ENCODE measurements at places on chromosomes 3 and 15.
A peak's percentile ranks its signal among the peaks of the same experiment; 100 is the strongest.

DNA sequence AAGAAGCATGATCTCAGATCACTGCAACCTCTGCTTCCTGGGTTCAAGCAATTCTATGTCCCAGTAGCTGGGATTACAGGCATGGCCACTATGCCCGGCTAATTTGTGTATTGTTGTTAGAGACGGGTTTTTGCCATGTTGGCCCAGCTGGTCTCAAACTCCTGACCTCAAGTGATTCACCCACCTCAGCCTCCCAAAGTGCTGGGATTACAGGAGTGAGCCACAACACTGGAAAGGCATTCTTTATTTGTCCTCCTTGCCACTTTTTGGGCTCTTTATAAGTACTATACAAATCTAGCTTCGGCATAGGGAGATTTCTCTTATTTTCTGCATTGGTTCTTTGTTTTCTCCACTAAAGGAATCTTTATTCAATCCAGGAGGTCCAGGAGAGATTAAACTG is 18.6 kb downstream of the CMTM8 start:
- DNase-seq = no peak

DNA sequence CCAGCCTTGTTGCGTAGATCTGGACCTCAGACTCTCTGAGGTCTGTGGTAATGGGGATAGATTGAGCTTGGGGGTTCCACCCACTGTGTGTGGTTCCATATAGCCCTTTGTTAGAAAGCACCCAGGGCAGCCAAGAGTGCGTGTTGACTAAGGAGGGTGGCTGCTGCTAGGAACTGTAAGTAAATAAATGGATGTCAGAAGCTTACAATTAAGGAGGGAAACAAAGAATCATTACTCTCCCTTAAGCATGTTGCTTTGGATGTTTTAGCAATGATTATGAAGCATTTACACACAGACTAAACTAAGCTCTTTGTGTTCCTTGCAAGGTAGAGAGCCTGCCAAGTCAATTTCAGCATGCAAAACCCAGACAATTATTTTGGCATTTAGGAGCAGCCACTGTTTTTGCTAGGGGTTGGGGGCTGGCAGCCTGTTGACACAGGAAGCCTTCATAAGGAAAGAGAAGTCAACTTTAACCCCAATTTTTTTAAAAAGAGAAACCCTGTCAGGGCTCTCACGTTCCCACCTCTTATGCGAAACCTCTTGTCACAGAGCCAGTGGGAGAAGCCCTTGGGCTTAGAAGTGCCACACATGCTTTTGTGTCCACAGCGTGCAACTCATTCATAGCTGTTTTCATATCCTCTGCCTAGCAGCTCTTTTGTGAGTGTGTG is 127.8 kb downstream of the CMSS1 start:
- no peak for DNase-seq

- no peak for DNase-seq
These were observed 9.7 kb upstream of the RNF7 start for GRCh38 chr3:141728355-141728892.

DNA sequence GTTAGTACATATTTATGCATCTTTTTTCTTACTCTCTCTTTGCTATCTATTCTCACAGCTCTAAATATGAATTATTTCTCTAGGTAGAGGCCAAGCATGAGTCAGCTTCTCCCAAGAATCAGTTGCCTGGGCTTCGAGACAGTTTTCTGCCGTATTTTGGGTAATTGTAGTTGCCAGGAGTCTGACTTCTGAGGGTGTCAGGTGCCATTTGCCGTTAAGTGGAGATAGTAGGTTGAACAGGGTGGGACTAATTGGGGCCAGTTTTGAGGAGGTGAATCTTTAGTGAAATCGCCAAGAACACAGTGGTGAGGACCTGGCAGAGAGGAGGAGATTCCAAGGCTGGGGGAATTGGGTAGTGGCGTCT is 7.8 kb upstream of the NRROS start:
- DNase-seq = peak; percentile 39

DNA sequence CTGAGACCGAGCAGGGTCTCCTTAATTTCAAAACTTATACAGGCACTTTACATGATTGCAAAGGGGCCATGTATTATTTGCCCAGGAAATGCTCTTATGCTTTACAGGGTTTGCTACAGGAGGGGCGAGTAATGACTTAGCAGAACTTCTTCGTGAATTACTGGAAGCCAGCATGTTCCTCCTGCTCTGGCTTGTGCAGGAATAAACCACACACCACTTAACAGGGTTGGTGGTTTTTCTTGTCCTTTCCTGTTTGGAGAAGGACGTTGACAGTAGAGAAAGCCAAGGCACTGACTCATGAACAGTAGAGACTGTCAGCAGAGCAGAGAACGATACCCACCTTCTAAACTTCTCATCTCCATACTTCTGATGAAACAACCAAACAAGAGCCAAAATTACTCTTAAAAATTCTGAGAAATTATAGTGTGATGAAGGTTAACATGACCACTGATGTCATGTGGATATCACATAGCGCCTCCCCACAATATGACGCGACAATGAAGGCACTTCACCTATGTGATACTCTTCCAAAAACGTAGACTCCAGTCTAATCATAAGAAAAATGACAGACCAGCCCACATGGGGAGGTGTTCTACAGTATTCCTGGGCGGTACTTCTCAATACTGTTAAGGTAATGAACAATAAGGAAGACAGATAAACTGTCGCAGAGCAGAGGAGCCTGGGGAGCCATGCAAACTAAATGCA is 24.7 kb upstream of the MCTP2 start:
- no peak for DNase-seq

- DNase-seq = no peak
These were observed 24.3 kb downstream of the CYP8B1 start for GRCh38 chr3:42851228-42851834.

GRCh38 chr15:35751413-35752133 is 205.6 kb upstream of the DPH6 start:
- DNase-seq = peak; percentile 52

GRCh38 chr3:69695443-69695842 is 43.8 kb upstream of the MITF start:
- no peak for DNase-seq

DNA sequence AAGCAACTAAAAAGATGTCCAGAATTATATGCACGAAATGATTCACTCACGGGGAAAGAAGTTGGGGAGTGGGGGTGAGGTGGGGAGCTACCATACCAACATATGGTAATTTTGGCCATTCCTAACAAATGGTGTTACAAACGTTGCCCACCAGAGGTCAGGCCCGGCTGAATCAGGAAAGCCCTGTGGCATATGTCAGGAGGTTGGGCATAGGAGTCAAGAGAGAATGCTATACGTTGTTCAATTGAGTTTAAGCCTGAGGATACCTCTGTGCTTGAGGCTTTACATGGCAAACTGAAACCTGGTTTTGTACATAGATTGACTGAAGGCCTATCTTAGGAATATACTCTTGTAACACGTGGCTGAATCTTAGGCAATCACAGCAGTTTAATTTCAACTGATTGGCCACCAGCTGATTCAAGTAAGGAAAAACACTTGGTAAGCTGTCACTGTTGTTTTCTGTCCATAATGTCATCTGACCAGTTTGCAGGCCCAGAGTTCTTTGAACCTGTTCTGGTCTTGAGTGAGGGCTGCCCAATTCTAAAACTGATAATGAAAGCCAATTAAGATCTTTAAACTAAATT is 23.4 kb upstream of the SLC2A2 start:
- DNase-seq = peak; percentile 77

GRCh38 chr3:152100491-152101132 is 168.1 kb upstream of the MBNL1 start:
- no peak for DNase-seq

DNA sequence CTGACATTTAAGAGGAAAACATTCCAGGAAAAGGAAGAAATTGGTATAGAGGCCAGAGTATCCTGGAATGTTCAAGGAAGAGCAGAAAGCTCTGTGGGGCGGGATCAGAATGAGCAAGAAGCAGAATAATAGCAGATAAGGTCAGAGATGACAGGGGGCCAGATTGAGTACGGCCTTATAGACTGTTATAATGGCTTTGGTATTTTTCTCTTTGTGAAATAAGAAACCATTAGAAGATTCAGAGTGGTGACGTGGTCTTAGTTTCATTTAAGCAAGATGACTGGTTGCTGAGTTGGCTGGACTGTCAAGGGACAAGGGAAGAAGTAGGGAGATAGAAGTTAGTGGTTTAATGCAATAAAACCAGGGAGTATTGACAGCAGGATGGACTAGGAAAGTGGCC is 218.3 kb upstream of the SOX2 start:
- DNase-seq = peak; percentile 72

DNA sequence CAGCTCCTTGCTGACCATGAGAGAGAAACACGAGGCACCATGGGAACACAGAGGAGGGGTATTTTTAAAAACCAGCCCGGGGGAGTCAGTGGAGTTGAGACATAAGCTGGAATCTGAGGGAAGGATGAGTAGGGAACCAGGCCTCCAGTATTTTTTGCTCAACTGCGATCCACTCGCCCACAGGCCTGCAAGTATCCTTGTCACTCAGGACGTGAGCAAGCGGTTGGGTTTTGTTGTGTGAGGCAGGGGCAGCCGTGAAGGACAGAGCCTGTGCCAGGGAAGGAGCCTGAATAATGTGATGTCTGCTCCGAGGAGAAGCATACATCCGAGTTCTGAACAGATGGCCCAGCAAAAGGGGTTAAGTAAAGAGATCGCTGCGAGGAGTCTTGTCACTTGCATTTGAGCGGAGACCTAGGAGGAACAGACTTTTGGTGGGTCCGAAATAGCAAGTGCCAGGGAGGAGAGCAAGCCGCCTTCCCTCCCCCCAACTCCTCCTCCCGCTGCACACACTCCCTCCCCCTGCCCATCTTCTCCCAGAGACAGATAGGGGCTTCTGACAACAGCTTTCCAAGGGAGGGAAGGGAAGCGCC is 20.4 kb upstream of the NTRK3 start:
- DNase-seq = no peak

- no peak for DNase-seq
These were observed 4.3 kb downstream of the MECOM start for GRCh38 chr3:169659096-169659819.

- no peak for DNase-seq
These were observed 42.5 kb upstream of the MYO5C start for GRCh38 chr15:52338058-52338457.

GRCh38 chr3:10771486-10772270 is 44.4 kb upstream of the SLC6A11 start:
- no peak for DNase-seq

DNA sequence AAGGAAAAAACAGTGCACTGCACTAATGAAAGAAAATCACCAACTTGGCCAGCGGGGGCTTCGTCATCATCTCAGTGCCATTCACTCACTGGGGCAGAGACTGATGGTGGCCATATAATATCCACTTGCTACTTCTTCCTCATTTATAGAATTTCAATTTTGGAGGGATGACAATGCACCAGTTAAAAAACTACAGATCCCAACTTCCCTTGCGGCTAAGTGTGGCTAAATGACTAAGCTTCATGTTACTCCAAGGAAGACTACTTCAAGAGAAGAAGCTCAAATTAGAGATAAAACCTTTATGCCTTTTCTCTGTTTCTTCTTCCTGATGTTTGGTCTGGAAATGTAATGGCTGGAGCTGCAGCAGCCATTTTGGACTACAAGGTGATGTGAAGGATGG is 38.8 kb downstream of the NGLY1 start:
- no peak for DNase-seq

DNA sequence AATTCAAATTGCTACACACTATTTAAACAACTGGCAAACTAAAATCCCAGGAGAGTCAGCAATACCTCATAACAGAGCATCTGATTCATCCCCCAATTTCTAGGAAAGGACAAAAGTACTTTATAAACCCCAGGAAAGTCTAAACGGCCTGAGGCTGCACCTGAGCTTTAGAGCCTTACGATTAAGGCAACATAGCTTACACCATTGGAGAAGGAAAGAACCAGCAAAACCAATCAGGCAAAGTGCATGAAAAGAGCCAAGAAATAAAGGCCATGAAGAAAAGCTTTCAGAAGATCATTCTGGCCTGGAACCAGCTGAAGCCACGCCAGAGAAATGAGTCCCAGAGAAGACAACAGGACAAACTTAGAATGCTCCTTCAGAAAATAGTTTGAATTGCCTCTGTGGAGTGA is 48.1 kb downstream of the PTPN9 start:
- DNase-seq = no peak

DNA sequence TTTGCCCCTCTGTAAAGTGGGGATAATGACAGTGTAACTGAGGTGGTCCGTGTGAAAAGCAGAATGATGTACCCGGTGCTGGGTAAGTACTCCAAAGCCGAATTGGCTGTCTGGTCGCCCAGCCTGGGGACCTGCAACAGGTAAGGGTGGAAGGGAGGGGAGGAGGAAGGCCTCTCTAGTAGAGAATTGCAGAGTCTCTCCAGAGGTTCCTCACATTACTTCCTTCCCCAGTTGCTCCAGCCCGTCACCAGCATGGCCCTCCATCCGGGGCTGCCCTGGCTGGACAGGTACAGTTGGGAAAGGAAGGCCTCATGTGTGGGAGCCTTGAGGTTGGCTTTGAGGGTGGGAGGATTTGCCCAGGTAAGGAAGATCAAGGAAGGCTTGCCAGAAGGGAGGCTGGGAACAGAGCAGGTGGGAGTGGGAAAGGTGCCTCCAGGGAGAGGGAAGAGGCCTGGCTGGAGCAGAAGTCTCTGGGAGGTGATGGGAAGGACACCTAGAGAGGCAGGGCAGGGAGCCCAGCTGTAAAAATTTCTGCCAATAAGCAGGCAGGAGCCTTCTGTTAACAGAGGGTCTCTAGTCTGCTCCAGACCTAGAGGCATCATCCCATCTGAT is 1.7 kb upstream of the PSTPIP1 start:
- DNase-seq = no peak

DNA sequence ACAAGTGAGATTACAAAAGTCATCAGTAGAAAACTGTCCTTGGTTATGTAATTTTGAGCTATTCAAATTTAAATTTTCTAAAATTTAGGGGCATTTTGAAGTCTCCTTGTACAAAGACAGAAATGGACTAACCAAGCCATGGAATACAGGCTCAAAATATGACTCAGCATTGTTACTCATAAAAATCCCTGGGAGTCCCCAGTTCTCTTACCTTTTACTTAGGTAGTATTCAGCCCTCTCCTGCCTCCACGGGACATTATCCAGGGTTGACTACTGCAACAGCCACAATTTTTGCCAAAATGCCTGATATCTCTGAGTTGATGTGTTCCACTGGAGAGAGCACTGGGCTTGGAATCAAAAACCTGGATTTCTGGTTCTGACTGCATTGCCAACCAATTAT is 25.0 kb downstream of the CLDN18 start:
- no peak for DNase-seq

GRCh38 chr3:177385831-177386301 is 188.6 kb upstream of the TBL1XR1 start:
- peak; percentile 30 for DNase-seq

- DNase-seq = no peak
These were observed 76.9 kb downstream of the MRPL46 start for GRCh38 chr15:88390164-88390901.

GRCh38 chr3:172751175-172751704 is 714 bp downstream of the ECT2 start:
- DNase-seq = peak; percentile 71

DNA sequence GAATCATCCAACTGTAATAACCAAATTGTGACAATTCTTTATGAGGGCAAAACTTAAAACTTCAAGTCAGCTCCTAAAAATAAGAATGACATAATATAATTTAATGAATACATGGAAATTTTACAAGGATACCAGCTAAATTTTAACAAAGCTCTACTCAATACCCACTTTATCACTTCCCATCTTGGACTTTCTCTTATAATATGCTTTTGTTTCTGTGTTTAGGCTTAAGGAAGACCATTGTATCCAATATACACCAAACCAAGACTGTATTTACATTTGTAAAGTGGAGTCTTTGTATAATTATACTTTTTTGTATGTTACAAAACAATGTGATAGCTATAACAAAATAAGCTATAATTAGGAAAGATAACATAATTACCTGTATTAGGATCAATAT is 16.8 kb downstream of the ATP13A3 start:
- DNase-seq = no peak

Data from RKO (cell line).